AG04450 (cell line): ENCODE measurements at places on chromosomes 12 and 14.

DNA sequence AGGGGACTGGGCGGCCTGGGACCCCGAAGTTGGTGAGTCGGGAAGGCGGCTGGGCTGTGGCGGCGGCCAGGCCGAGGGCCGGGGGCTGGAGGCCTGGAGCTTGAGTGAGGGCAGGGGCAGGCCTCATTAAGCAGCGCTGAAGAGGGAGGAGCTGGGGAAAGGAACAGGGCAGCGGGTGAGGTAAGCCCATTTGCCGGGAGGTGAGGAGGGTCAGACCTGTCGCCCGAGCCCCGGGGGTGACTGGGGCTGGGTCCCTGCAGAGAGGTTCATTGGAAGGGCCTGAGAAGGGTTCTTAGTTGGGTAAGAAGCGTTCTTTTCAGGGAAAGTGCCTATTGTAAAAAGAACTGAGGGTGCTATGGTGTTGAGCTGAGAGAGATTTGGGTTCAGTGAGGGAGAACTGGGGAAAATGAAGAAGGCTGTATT is 441 bp downstream of the RAB5B start:
- DNase-seq, result no peak

DNA sequence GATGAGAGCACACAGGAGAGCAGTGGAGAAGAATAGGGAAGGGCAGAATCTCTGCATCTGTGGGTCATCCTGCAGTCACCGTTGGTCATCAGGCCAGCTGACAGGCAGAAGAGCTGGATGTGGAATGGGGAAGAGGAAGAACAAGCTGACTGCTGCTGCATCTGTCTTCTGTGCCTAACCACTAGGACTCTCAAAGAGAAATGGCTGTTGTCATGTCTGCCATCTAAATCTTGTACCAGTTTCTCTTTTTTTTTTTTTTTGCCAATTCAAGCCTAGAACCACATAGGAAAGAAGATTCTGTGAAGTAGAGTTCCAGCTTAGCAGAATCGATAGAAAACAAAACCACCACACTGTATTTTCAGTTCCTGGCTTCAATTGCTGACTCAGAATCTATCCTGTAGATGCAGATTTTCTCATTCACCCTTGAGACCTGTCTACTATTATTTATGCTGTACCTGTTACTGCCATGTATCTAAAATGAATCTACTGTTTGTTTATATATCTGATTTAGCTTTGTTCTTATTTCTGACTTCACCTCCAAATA is 421.9 kb upstream of the PRICKLE1 start:
- no peak for DNase-seq

DNA sequence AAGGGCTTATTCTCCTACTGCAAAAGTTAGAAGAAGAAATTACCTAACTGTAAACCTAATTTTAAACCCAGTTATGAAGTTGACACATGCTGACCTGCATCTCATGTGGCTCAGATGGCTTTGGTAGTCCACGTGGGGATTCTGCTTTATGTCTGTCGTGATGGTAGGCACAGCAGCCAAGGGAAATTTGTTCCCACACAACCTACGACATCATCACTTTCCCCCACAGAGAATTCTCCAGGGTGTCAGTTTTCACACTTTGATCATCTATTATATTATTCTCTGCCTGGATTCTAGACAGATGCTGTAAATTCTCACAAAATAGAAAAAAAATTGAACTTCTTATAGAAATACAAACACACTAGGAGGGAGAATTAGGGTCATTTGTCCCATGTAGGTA is 70.6 kb downstream of the PTHLH start:
- DNase-seq, result no peak

DNA sequence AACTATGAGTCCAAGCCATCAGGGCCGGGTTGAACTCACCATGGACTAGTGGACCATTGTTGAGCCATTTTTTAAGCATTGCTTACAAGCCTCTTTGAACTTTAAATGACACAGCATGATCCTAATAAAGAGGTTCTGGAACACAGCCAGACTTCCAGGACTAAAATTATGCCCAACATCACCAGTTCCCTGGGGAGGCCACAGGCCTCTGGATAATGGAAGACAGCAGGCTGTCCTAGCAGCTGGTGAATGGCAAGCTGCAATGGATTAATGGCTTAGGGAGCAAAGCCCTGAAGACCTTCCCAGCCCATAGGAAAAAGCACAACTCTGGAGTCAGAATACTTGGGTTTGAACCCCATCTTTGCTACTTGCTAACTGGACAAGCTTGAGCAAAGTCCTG is 71.3 kb downstream of the FLRT2 start:
- no peak for DNase-seq

- no peak for DNase-seq
These were observed 13.4 kb downstream of the MARK3 start for GRCh38 chr14:103398427-103399195.

- DNase-seq, result no peak
These were observed 71.3 kb downstream of the DERA start for GRCh38 chr12:15982471-15982870.
